ENCODE measurements at places on chromosomes 4 and X.

DNA sequence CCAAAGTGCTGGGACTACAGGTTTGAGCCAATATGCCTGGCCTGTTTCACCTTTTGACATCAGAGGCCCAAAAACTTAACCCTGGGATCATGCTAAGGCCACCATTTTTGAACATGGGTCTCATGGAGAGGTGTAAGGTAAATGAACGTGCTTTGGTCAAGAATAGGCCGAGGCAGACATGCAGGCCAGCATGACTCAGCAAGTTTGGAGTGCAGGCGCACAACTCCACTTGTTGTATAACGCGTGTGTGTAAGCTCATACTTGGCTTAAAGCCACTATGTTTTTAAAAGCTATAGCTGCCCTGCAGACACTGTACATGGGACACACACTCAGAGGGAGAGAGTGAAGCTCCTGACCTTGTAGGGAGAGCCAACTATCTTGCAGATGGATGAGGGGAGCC lies 43.8 kb upstream of the HPSE start:
- DNase-seq: no peak

GRCh38 chr4:107917500-107917899 lies 13.8 kb upstream of the CYP2U1 start:
- DNase-seq: no peak

GRCh38 chr4:111934314-111934713 lies 210.9 kb upstream of the FAM241A start:
- no peak for DNase-seq

- no peak for DNase-seq
These were observed 20.9 kb upstream of the NDNF start for GRCh38 chr4:121093261-121093660.

GRCh38 chr4:183348706-183349659 lies 26.8 kb upstream of the CLDN24 start:
- no peak for DNase-seq

GRCh38 chr4:176792326-176793059 lies at the start of gene VEGFC:
VEGFC (minus strand) TSS chr4:176792922; CDS start chr4:176792311, 611 bp downstream.
- peak; percentile 81 for DNase-seq

GRCh38 chr4:150106886-150107285 lies 28.6 kb downstream of the DCLK2 start:
- no peak for DNase-seq

DNA sequence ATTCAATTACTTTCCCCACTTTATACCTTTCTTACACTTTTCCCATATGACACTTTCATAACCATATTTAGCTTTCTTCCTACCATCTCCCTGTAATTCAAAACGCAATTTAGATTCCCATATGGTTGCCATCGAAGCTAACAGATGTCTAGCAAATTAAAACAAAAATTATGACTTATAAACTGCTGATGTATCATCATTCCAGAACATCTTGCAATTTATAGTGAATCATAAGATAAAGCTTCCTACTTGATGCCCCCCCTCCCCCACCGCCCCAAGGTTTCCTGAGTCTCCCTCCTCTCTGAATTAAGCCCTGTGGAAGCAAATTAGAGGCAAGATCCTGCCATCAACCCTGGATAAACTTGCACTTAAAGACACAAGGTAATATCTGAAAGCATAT lies 5.4 kb downstream of the TSPAN5 start:
- DNase-seq: peak; percentile 49

- DNase-seq: no peak
These were observed 2.3 kb downstream of the GRPR start for GRCh38 chrX:16125520-16126149.

- DNase-seq: no peak
These were observed 1021.1 kb downstream of the STIM2 start for GRCh38 chr4:27881705-27882104.

DNA sequence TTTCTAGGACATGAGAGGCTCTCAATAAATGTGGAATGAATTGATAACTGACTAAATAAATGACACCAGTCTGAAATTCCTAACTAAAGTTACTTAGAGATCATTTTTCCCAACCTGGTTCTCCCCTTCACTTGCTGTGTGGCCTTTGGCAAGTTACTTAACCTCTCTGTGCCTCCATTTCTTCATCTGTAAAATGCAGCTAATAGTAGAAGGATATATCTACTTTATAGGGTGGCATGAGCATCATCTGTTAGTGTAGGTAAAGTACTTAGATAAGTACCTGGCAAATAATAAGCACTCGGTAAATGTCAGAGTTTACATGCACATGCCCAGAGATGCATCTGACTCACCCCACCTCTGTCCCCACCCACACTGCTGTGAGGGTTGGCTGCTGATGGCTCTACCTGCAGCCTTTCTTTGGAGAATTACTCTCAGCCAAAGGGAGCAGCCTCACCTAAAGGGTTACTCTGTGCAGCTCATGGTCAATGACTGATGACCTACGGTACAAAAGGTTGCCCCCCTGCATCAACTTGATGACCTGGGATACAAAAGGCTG lies 139.3 kb downstream of the CHIC2 start:
- no peak for DNase-seq

DNA sequence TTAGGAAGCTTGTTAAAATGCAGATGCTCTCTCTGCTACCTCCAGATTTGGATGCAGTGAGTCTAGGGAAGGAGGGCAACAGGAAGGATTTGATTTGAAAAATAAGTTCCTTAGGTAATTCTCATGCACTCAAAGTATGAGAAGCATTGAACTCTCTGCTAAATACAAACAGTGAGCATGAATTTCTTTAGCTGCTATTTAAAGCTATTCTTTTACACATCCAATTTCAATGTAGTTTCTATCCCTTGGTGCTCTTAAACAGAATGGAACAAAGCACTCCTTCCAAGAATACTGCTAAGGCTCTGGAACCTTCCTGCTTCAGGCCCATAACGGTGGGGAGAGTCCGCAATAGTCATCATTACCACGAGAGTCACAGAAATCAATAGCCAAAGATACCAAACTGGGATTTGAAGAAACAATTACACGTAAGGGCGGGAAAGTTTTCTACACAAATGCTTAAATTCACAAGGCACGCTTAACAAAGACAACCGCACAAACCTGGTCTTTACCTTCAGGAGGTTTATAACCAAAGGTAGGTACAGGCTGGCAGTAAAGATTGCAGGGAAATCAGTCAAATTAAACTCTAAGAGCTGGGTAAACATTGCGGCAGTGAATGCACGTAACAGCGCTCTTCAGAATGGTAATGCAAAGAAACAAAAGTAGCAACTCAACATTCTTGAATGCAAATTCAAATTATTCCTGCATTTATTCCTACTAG lies 123.2 kb upstream of the NAP1L5 start:
- no peak for DNase-seq

- no peak for DNase-seq
These were observed 127.2 kb downstream of the FBXW7 start for GRCh38 chr4:152408514-152409327.

- no peak for DNase-seq
These were observed 1144.4 kb downstream of the NLGN4X start for GRCh38 chrX:5084279-5084678.

DNA sequence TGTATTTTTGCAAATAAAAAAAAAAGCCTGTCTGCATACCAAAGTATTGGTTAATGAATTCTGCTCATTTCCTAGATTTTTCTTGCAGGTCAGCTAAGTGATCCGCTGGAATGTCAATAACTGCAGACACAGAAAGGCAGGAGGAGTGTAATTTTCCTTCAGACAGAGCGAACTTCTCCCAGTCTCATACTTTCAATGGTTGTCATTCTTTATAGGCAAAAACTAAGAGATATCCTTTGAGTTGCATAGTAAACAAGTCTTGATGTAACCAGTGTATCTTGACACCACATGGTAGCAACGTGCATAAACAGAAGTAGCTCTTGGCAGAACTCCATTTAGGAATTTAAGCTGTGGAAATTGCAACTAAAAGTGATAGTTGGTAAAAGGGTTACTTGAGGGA lies 8.2 kb downstream of the CAPN6 start:
- DNase-seq: no peak

All from spinal cord (tissue), 10 donors.